ENCODE measurements at places on chromosomes 3 and 15.

- no peak for DNase-seq
These were observed 766.9 kb upstream of the NR2F2 start for GRCh38 chr15:95563634-95564033.

DNA sequence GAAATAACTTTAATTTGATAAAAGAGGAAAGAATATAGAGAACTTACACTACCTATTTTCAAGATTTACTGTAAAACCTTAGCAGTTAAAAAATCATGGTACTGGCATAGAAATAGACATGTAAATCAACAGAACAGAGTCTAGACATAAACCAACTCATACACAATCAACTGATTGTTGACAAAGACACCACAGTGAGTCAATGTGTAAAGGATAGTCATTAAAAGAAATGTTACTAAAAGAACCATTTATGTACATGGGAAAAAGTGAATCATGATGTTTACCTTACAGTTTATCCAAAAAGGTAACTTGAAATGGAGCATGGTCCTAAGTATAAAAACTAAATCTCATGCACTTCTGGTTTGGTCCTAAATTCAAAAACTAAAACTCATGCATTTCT lies 847.4 kb downstream of the IGSF11 start:
- DNase-seq = no peak

GRCh38 chr3:127033171-127033570 lies 50.3 kb downstream of the PLXNA1 start:
- DNase-seq = no peak

GRCh38 chr3:31836131-31837075 lies 144.7 kb downstream of the OSBPL10 start:
- DNase-seq = no peak

DNA sequence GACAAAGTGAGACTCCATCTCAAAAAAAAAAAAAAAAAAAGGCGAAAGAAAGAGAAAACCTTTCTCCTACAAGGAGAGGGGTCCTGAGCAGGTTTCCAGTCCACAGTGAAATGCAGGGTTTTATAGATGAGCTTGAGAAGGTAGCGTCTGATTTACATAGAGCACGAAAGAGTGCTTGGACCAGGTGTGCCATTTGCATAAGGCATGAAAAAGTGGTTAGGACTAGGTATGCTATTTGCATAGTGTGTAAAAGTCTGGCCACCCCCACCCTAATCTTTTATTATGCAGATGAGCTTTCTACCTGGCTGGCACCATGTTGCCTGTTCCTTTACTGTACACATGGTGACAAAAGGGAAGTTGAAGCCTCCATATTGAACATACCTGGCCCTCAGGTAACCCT lies 13.6 kb upstream of the RNU6-1 start:
- no peak for DNase-seq

Data from RPMI8226 (cell line).